Karpas-422 (cell line): ENCODE measurements at places on chromosomes 7 and 10.

DNA sequence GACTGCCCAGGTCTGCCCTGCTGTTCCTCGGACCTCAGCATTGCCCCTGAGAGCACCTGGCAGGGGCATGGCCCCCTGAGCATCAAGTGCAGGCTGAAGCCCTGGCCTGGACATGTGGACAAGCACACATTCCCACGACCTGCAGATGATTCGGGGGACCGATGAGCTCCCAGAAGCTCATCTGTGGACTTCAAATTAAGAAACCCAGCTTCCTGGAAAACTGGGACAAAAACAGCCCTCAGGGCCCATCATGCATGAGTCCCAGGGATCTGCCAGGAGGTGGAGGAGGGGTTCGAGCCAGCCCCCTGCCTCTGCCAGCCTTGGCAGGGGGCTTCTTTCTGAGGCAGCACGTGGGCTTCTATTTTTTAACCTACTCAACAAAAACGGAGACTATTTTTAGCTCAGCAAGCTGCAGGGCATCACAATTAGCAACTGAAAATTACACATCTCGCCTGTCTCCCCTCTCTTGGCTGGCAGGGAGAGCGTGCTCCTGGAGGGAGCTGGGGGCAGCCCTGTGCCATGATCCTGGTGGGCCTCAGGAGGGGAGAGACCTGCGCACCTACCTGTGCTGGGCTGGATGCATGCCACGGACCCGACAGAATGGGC, 51.8 kb downstream of the RASGEF1A start:
- no peak for DNase-seq

GRCh38 chr7:96998333-96998732, 7.0 kb upstream of the DLX6 start:
- no peak for DNase-seq

GRCh38 chr7:69685293-69685631, 87.0 kb downstream of the AUTS2 start:
- no peak for DNase-seq

DNA sequence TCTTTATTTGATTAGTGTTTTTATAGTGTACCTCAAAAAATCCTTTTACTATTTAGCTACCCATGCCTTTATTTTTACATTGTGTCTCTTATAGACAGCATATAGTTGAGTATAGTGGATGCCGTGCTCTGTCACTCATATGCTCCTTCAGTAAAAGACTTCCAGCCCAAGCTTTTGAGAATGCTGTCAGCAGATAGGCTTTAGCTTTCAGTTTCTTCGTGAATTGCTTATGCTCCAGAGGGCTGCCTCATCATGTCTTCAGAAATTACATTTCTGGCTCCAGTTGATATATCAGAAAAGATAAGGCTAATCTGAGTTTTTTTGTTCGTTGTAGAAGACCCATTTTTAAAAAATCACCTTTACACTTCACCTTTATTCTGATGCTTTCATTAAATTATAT, 332.0 kb downstream of the NXPH1 start:
- no peak for DNase-seq

GRCh38 chr7:22821702-22822485, 755 bp downstream of the TOMM7 start:
- peak; percentile 49 for DNase-seq

- no peak for DNase-seq
These were observed 117.1 kb downstream of the AOAH start for GRCh38 chr7:36606976-36607720.

DNA sequence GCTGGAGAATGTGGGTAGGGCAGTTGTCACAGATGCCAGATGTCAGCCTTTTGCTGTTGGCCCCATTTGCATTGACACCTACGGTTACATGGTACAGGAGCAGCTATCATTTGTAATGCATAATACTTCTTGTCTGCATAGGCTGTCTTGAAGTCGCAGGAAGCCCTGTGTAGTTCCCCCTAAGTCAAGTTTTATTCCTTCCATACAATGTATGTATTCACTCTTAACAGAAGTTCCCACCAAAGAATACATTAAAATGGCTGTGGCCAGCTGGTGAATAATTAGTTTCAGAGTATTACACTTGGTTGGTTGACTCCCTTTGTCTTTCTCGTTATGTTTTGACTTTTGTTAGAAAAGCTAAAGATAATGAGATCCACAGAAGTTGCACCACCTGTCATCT, 1169.0 kb downstream of the REEP3 start:
- no peak for DNase-seq

DNA sequence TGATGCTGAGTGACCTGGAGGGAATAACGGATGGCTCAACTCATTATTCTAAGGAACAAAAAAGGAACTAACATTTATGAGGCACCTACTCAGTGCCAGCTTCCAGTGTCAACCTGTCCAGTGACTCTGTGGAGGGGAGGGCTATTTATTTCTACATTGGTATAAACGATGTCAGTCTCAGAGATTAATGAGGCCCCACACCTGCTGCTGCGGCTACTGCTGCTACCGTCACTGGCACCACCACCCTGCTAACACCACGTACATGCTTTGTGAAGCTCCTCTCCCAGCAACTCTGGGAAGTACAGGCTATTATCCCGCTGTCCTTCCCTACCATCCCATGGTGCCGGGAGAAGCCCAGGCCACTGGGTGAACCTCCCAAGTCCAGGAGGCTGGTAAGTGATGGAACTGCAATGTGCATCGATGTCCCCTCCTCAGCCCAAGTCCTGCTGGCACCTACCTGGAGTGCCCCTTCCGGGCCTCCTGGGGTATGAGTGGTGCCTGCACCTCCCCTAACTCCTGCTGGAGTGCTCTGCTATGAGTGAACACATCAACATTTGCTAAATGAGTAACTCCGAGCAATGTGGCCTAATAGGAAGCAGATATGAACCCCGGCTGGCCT, 101.5 kb downstream of the ARHGAP22 start:
- no peak for DNase-seq

- DNase-seq: no peak
These were observed 1.0 kb downstream of the INMT start for GRCh38 chr7:30752979-30753378.

- DNase-seq: no peak
These were observed 63.4 kb downstream of the CAV1 start for GRCh38 chr7:116588225-116588624.

- DNase-seq: no peak
These were observed 44.0 kb downstream of the CCDC7 start for GRCh38 chr10:32489901-32490300.

DNA sequence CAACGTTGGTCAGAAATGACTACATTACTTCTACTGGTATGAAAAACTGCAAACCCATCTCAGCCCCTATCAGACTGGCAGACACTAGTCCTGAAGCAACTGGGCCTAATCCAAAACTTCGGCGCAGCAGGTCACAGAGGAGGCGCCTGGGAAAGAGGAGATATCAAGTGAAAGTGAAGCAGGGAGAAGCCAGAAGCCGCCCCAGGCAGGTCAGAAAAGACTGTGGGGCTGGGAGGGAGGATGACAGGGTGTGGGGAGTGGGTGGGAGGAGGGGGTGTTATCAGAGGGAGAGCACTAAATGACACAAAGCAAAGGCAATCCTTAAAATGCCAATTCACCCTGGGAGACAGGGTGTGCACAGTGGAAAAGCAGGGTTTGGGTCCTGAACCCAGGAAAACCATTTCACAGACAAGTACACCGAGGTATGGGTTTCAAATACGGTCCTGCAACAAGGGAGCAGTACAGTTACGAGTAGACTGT, 731 bp downstream of the CHCHD3 start:
- peak; percentile 48 for DNase-seq

GRCh38 chr10:14536241-14537213, 205.8 kb upstream of the FRMD4A start:
- peak; percentile 78 for DNase-seq

DNA sequence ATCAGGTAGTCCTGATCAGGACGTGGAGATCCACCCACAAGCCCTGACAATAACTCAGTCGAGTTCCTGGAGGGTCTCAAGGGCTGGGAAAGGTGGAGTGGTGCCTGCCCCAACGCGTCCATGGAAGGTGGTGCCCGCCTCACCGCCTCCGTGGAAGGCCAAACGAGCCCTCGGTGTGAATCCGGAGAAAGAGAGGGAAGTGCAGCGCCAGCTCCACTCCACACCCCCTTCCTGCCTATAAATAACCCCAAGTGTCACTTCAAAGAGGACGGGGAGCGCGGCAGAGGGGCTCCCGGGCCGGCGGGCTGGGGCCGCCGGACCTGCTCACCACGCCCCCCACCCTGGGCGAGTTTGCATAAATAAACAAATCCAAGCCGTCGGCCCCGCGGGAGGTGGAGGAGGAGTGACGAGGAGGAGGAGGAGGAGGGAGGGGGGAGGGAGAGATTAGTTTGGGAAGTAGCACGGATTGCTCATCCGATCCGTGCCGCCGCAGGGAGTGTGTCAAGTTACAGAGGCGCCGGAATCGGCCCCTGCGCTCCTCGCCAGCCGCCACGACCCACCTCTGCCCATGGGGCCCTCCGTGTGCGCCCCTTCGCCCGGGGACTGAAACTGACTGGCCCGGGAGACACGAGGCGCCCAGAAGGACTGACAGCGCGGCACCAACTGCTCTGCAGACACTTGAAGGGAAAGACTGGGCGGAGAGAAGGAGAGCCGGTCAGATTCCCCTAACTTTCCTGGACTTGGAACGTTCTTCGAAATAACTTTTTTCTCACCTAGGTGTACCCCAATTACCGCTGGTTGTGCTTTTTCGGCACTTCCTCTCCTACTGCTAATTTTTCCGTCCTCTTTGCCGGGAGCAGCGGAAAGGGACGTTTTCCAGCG, at the start of gene COL13A1:
Gene COL13A1, plus strand, starts transcription at position 473 of the 882 bp plus-strand sequence. CDS start 518 bp downstream, outside the sequence.
- no peak for DNase-seq

GRCh38 chr10:25604591-25604990, 329.4 kb upstream of the MYO3A start:
- DNase-seq: no peak

DNA sequence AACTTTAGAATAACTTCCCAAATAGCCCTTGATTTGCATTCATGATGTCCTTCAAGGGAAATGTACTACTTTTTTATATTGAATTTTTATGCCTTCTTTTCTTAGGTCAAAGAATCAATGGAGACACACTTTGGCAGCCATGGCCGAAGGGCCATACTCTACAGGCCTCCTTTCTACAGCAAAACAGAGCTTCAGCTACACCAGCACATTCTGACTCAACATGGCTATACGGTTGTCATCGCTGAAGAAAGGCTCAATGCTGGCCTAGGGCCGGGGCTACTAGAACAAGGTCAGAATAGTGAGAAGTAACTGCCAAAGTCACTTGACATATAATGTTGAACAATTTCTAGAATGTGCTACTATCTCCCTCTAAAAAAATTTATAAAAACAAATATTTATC, 27.0 kb downstream of the CPED1 start:
- no peak for DNase-seq

DNA sequence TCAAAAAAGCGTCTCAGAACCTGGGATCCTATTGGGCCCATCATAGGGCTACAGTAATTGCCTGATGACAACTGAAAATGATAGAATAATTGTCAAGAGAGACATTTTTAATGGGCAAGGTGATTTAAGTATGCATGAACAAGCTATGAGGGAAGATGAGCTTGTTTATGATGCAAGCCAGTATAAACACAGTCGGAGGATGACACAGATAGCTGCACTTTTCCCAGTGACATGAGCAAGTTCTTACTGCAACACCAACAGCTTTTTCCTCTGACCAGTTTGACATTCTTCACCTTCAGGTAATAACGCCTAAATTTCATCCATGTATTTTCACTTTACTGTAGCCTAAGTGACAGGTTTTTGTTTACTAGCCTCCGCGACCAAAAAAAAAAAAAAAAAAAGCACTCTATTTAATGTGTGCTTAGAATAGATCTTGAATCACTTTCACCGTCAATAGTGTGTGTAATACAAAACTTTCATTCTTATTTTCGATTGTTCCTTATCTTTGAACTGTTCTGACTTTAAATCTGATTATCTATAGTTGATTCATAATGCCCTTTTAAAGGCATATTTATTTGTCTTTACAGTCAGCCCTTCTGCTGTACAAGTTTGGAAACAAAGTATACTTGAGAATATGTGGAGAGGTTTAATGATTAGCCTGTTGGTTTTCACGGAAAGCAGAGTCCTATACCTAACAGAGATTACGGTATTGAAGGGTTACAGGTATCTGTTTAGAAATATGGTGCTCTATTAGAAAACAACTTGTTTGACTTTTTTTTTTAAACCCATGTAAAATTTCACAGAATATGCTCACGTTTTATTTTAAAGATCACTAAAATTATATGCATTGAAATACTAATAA, 1.7 kb downstream of the FOXP2 start:
- no peak for DNase-seq

- DNase-seq: no peak
These were observed 84.4 kb downstream of the KLF6 start for GRCh38 chr10:3700531-3701076.

- DNase-seq: no peak
These were observed 20.4 kb upstream of the KNDC1 start for GRCh38 chr10:133139551-133140065.
